GM04504 (cell line): ENCODE measurements at places on chromosomes 12 and 14.

DNA sequence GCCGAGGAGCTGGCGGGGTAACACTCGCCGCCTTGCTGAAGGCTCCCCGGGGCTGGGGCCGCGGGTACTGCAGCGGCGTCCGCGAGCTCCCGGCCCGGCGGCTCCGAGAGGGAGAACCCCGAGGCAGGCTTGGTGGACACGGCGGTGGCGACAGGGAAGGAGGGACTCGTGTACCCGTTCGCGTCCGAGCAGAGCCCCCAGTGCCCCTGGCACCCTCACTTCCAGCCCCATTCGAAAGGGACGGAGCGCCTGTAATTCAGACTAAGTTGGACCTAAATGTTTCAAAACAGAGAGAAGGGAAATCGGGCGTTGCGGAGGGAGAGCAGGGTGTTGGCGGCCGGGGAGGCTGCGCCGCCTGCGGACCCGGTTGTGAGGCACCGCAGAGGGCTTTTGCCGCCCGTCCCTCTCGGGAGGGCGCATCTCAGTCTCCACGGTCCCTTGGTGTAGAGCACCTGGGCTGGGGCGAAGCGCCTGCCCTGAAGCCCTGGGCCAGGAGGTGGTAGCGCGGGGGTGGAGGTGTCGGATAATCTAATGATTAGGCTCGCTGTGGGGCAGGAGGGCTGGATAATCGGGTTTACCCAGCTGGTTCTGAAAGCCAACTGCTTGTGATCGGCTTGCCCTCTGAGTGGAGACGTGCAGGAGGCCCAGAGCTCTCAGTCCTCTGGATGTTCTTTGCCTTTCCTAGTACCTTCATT, 771 bp downstream of the DAAM1 start:
- DNase-seq = no peak

DNA sequence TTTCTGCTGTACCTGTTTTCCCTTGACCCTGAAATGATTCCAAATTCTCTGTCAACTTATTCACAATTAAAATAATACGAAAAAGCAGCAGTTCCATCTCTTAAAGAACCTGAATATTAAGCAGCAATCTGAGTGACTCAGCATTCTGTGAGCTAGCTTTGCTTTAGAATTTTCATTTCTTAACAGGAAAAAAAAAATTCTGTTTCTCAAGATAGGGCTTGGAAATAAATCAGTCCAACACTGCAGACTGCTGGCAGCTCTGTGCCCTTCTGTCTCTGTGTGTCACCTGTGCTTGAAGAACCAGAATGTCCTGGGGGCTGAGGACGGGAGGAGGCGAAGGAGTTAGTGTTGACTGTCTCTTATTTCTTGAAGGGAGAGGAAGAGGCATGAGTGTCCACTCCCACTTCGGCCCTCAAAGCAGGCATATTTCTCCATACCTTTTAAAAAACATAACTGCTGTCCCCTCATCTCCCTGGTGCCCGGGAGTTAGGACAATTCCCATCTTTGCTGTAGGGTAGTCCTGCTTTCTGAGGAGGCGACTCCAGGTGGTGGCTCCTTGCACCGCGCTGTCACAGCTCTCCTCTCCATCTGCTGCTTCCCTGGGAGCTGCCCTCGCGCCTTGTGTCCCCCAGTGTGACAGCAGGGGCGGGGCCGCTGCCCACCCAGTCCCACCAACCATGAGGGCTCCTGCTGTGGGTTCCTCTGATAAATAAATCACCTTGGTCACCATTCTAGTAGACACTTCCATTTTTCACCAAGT, 203.1 kb downstream of the CALM1 start:
- DNase-seq = no peak

GRCh38 chr12:93145086-93145485, 216.0 kb upstream of the EEA1 start:
- no peak for DNase-seq

DNA sequence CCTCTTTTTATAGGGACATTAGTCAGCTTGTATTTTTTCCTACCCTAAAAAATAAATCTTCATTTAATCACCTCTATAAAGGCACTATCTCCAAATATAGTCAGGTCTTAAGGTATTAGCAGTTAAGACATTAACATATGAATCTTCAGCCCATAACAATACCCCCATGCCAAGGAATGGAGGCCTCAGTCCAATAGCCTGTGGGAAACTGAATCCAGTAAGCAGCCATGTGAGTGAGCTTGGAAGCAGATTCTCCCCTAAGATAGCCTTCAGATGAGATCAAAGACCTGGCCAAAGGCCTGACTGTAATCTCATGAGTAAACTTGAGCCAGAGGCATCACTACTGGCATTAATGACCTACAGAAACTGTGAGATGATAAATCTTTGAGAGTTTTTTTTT, 232.1 kb upstream of the SYT10 start:
- DNase-seq = no peak

DNA sequence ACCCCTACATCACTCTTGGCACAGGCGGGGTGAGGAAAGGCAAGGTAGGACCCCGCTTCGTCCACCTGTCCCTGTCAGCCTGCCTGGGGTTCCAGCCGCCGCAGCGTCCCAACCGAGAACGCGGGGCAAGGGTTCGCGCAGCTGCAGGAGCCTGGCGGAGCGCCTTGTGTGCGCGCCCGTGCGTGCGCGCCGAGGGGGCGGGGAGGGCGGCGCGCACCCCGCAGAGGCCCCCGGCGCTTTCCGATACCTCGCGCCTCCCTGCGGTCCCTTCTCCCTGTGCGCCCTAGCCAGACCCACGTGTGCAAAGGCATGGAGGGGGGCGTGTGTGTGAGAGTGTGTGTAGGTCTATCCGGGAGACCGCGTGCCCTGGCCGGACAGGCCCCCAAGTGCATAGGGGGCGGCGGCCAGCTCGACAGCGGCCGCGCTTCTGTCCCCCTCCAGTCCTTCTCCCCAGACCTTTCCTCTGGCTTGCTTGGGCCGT, 122.4 kb downstream of the TSPAN9 start:
- no peak for DNase-seq

GRCh38 chr12:49633703-49634345, 10.5 kb downstream of the PRPF40B start:
- no peak for DNase-seq

DNA sequence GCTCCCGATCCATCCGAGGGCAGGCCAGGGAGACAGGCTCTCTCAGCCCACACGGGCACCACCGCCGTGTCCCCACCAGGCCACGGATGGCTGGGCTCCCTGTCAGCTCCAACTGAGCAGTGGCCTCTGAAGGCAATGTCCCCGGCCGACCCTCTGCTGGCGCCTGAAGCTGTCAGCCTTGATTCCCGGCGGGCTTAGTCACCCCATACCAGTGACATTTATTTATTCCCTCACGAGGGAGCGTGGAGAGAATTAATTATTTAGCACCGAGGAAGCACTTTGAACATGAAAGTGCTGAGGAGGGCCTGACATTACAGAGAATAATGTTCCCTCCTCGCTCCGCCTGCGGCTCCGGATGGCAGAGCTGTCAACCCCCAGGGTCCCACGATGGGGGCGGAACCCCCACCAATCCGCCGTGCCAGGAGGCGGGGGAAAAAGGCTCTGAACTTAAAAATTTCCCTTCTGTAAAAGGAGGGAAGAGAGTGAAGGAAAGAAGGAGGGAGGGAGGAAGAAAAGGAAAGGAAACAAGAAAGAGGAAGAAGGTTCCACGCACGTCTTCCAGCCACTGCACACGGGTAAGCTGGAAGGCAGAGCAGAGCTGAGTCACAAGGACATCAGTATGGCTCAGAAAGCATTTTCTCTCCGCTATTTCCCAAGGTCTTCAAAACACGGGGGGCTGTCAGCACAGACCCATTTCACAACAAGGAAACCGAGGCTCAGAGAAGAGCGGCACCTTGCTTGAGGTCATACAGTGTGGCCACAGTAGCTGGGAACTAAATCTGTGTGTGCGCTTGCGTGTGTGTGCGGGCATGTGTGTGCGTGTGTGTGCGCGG, 108.7 kb upstream of the NCOR2 start:
- DNase-seq = no peak

DNA sequence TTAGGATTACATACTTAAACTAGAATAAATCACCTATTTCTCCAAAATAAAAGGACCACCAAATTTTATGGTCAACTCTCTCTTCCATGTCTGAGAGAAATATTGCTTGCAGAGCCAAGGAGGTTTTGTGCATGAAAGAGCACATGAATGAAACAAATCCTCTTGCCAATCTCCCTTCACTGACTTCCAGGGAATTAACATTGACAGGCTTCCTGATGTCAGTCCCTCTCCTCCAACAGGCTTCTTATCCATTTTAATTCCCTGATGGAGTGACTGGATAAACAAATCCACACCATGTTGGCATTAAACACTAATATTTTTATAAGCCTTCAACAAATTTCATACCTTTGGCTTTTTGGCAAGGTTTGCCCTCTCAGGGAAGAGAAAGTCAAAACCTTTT, 45.3 kb upstream of the CNTN1 start:
- no peak for DNase-seq

- DNase-seq = no peak
These were observed 14.9 kb upstream of the SCFD1 start for GRCh38 chr14:30607156-30607780.

DNA sequence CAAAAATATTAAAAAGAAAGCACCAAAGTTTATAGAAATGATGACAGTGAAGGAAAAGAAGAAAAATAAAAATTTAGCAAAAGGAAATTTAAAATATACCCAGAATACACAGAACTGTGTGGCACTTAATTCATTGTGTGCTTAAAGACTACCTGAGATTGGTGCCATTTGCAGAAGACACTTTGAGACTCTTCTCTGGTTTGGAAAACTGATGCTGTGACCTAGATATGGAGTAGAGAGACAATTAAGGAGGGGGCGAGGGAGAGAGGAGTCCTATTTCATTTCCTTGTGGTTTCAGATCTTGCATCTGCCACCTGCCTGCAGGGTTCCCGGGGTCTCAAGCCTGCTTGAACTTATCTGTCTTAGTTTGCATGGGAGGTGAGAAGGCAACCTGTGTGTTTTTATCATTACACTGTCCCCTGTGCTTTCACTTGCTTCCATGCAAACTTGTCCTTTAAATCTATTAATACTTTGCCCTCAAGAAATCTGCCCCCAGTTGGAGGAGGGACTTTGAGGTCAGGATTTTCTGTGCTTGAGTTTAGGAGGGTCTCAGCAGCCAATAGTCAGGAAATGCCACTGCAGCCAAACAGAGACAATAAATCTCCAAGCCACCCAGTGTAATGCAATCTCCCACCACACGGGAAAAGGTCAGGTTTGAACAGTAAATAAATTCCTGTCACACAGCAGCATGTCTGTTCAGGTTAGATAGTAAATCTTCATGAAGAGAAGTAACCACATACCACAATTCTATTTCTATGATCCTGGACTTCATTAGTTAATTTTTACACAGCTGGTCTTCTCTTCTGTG, 119.4 kb downstream of the CAND1 start:
- DNase-seq = no peak

DNA sequence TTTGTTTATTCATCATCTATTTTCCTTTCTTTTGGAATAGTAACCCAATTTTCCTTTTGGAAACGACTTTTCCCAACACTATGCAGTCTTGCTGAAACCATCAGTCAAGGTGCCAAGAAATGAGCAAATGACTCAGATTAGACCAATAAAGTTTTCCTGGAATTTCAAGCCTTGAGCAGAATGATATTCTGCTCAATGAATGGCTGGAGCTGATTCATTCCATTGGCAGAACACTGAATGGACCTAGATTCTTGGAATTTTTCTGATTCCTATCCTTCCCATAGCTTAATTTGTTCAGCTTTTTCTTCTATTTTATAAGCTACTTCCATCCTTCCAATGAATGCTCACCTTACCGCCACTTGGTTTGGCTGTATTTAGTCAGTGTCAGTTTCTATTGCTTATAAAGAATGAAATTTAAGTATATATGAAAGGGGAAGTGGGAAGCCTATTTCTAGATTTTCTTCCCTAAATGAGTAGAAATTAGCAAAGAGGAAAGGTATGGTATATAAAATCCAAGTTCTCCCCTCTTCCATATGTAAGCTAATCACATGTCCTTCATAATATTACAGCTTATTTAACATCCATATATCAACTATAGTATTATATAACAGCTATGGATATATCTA, 89.0 kb downstream of the C14orf39 start:
- DNase-seq = no peak

DNA sequence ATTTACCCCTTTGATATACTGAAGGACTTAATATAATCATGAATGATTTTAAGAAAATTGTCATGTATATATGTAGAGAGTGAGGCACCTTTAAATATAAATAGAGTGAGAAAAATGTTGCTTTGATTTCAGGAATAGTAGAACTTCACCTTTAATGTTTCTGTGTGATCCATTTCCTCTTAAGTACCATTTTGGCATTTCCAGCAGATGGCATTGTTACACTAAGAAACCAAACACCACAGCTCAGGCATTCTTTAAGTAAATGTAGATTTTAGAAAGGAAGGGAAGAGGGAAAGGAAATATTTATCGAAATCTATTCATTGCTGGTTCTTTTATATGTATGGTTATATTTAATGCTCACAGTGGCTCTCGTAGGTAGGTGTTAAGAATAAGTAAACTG, 556.7 kb upstream of the FBXO33 start:
- DNase-seq = no peak

DNA sequence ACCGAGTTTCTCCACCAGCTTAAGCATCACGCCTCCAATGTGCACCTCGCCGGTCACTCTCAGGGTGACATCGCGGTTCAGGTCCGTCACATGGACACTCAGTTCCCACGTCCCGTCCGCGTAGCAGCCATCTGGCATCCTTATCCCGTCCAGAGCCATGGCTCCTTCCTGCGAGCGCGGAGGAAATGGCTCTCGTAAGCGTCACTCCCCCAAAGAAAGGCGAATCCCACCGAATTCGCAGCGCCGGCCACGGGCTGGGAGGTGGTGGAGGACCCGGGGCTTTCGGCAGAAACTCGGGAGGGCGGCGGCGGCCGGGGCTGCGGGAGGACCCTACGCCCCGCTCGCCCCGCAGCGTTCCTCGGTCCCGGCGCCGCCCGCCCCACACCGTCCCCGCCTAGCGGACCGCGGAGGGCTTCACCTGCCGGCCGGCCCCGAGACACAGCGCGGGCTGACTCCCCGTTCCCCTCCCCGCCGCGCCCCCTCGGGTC, 396 bp downstream of the FERMT2 start:
- DNase-seq = no peak

- DNase-seq = no peak
These were observed 72.6 kb downstream of the TBX3 start for GRCh38 chr12:114611145-114612018.

GRCh38 chr12:109388167-109388563, 40.5 kb downstream of the MYO1H start:
- DNase-seq = no peak

DNA sequence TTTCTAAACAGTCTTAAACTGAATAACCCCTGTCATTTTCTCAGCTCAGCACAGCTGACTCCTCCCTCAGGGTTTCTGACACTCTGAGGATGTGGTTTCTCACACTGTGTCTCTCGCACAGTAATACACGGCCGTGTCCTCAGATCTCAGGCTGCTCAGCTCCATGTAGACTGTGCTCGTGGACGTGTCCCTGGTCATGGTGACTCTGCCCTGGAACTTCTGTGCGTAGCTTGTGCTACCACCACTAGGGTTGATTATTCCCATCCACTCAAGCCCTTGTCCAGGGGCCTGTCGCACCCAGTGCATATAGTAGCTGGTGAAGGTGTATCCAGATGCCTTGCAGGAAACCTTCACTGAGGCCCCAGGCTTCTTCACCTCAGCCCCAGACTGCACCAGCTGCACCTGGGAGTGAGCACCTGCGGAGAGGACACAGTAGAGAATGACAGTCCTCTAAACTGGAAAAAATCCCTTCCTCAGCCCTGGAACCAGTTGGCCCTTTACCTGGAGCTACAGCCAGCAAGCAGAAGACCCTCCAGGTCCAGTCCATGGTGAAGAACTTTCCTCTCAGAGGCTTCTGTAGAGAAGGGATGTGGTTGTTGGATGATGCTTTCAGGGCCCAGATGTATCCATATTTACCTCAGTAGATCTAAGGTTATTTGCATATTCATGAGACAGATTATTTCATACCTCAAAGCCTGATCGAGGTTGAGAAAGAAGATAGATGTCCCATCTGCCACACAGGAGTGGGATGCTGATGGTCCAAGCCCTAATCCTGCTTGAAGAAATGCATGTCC, 984.8 kb downstream of the TMEM121 start:
- DNase-seq = no peak
